NCI-H2171 (cell line): ENCODE measurements at places on chromosomes 6 and 20.

- DNase-seq = no peak
Measured at GRCh38 chr6:98724537-98724936, 109.8 kb upstream of the POU3F2 start.

GRCh38 chr20:40868551-40869217 lies 159.9 kb upstream of the TOP1 start:
- no peak for DNase-seq

GRCh38 chr6:72955666-72956065 lies 269.6 kb downstream of the KHDC1L start:
- no peak for DNase-seq

GRCh38 chr6:28996844-28997510 lies 8.1 kb downstream of the ZNF311 start:
- DNase-seq = no peak

- DNase-seq = peak; percentile 62
Measured at GRCh38 chr6:37103169-37104039, 66.5 kb upstream of the PIM1 start.

- DNase-seq = no peak
Measured at GRCh38 chr20:35767683-35768481, 3.9 kb upstream of the PHF20 start.

DNA sequence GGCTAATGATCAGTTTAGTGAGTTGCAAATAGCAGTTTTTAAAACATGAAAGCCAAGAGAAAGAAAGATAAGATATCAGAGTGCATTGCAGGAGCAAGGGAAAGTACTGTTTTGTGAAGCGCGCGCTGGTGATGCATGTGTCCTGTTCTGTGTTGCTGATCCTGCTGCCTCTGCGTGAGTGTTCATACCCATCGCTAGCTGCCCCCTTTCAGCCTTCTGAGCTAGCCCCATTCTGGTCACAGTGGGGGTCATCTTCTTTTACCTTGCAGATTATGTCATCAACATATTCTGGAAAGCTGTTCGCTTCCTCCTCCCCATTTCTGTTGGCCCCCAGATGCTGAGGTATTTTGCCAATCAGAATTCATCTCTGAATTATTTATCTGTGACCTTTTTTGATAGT lies 1.9 kb downstream of the MRAP2 start:
- DNase-seq = no peak

GRCh38 chr6:6856538-6857523 lies 250.9 kb upstream of the RREB1 start:
- no peak for DNase-seq

DNA sequence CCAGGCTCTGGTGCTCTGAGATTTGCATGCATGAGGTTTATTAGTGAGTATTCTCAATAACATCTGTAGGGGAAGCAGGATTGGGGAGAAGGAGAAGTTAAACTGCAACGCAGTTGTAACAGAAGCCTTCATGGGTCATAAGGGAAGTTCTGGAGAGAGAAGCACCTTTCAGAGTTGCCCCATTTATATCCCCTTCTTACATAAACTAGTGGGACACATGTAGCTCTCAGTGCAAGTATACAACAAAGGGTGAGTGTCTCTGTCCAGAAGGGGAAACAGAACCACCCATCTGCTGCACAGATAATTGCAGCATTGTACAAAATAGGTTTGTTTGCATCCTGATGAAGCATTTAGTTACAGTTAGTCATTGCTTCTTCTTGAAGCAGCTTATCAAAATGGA lies 4.3 kb upstream of the ADGB start:
- DNase-seq = no peak

DNA sequence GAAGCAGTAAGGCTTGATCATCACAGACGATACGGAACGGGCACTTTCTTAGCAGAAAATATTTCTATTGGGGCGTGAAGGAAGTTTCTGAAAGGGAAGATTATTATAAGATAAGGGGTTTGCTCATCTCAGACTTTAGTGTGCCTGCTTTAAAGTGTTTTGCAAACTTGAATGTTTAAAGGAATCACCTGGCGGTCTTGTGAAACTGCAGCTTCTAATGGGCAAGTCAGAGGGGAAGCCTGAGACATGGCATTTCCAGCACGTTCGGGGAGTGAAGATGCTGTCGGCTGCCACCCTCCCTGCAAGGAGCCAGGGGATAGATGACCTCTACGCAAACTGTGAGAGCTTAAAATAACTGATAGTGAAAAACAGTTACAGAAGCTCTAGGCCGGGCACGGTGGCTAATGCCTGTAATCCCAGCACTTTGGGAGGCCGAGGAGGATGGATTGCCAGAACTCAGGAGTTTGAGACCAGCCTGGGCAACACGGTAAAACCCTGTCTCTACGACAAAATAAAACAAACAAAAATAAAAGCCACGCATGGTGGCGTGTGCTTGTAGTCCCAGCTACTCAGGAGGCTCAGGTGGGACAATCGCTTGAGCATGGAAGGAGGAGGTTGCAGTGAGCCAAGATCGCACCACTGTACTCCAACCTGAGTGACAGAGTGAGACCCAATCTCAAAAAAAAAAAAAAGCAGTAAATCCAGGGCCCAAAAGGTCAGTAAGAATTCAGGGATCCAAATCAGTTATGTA lies 2.3 kb upstream of the KIF16B start:
- no peak for DNase-seq

GRCh38 chr20:2219481-2220006 lies 76.3 kb upstream of the TGM3 start:
- no peak for DNase-seq

- no peak for DNase-seq
Measured at GRCh38 chr6:42230345-42231321, 13.0 kb upstream of the MRPS10 start.

GRCh38 chr20:1508574-1508973 lies 17.4 kb upstream of the SIRPB2 start:
- no peak for DNase-seq

DNA sequence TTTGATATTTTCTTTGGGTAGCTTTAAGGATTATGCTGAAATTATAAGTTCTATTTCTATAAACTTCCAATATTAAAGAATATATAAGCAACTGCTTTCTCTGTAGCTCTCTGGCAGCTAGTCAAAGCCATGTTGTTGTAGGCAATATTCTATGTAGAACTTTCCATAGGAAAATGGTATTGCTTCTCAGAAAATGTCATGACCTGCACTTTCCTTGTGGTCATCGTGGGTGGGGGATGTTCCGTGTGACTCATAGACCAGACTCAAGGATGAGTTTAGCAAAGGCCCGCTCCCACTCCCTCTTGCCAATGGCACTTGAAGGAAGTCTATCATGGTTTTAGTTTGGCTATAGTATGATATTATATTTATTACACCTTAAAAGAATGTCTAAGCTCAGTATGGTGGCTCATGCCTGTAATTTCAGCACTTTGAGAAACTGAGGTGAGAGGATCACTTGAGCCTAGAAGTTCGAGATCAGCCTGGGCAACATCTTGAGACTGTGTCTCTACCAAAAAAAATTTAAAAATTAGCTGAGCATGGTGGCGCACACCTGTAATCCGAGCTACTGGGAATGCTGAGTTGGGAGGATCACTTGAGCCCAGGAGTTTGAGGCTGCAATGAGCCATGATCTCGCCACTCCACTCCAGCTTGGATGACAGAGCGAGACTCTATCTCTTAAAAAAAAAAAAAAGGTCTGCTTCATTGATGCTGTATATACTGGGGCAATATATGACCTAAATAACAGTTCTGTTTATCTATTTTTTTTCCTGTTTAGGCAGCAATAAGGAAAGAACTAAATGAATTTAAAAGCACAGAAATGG lies 36.6 kb upstream of the LTV1 start:
- DNase-seq = no peak

DNA sequence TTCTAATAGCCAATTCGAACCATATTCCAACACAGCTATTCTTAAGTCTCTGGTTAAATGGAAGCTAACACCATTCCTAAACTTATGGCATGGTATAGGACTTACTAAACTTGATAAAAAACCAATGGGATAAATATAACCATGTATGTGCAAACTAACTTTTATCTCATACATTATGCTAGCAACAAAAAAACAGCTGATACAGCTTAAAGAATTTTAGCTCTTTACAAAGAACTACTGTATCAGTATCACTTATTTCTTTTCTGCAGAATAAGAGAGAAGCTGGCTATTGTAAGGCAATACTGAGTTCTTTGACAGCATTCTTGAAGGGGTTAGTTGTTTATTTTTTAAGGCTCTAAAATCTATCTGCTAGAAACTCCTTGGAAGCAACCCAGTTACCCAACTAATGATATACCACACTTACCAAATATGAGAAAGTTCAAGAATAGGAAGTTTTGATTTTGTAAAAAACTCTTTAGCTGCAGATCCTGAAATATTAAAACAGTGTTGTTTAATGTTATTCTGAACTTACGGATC lies 44.9 kb downstream of the REPS1 start:
- no peak for DNase-seq

- no peak for DNase-seq
Measured at GRCh38 chr20:51807720-51808250, 5.5 kb upstream of the SALL4 start.

GRCh38 chr6:18122128-18123093 lies at the start of gene NHLRC1:
TSS of gene NHLRC1 (minus strand) at chr6:18122677. CDS start at chr6:18122606, 71 bp downstream.
- DNase-seq = peak; percentile 90

- no peak for DNase-seq
Measured at GRCh38 chr20:57244627-57245214, 21.7 kb downstream of the BMP7 start.
